Activated naive CD4-positive, alpha-beta T cell (primary cell): ENCODE measurements at places on chromosomes 6 and 20.

DNA sequence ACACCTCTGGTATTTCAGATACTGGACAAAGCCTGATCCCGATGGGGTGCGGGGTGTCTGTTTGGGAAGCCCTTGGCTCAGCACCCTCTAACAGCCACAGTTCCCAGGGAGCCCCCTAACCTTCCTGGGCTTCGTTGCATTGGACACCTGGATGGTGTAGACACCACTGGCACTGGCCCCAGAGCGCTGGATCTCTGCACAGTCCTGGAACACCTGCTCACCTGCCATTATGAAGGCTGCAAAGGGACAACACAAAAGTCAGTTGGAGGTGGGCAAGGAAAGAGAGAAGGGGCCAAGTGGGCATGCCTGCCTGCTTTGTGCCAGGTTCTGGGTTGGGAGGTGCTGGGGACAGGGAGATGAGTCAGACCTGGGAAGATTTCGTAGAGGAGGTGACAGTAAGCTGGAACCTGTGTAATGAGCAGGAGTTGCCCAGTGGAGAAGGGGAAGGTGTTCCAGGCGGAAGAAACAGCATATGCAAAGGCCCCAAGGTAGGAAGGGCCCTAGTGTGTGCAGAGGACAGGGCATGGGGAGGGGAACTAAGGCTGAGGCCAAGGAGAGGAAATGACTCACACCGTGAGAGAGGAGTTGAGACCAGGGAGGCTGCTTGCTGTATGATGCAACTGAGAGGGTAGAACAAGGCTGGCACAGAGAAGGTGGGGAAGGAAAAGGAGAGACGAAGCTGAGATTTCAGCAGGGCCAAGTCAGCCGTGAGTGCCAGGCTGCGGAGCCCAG, 34.9 kb downstream of the ANGPT4 start:
- no peak for DNase-seq

GRCh38 chr6:149318581-149319286, 1.2 kb downstream of the TAB2 start:
- peak; percentile 46 for DNase-seq

DNA sequence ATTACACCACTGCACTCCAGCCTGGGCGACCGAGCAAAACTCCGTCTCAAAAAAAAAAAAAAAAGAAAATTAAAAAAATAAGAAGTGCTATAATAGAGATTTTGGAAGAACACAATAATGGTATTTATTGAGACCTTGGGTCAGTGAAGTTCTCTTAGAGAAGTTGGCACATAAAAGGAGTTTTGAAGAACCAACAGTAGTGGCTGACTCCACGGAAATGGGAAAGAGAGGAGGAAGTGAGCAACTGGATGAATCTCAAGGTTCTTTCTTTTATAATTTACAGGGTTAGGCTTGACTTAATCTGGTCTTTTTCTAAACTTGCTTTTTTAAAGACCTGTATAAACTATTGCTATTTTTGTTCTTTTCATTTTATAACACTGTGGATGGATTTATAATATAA, 52.8 kb downstream of the TOMM6 start:
- DNase-seq = no peak

- no peak for DNase-seq
Observed at GRCh38 chr20:57685146-57685758, 24.6 kb downstream of the PMEPA1 start.

- no peak for DNase-seq
Observed at GRCh38 chr20:17622851-17623508, 53.1 kb downstream of the DSTN start.

DNA sequence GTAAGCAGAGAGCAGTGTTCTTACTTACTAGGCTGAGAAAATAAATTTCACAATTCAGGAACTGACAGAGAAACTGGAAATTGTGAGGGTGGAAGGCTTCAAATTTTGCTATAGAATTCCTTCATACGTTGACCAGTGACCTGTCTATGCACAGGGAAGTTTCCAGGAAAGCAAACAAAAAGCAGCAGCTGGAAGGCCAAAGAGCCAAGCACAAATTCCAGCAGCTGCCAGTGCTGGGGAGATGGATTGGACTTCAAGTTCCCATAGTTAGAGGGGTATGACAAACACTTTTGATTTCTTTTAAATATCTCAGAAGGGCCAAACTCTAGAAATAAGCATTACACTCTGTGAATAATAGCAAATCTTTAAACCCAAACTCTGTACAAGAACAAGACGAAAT, 299.1 kb upstream of the KCNQ5 start:
- no peak for DNase-seq

GRCh38 chr6:157428427-157429202, 47.6 kb downstream of the ZDHHC14 start:
- no peak for DNase-seq

DNA sequence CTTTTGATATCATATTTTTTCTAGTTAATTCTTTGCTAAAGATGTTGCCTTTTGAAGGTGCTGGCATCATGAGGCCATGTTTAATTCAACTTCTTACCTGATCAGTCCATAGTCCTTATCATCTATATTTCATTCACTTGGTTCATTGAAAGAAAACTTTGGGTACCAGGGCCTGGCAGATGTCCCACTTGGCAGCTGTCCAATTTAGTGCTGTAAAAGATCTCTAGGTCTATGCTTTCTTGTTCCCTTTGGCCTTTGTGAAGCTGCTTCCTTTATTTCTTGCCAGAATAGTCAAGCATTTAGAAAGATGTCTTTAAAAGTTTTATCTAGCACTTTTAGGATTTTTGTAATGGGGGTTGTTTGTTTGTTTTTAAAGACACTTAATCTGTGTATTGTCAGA, 61.7 kb upstream of the EYA4 start:
- no peak for DNase-seq

DNA sequence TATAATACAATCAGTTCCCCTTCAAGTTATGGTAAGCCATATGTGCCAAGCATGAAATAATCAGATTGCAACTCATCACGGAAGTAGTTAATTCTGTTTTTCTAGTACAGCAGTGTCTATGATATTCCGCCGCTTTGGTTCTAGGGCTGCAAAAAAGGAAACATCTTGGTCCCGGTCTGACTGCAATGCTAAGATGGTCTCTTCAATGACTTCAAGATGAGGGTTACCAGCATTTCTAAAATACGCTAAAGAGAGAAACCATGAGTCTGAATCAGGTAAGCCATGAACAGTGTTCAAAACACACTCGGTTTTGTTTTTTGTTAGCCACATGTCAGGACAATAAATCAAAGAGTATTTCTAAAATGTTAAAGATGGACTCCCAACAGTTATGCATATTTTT, 3.2 kb upstream of the ANKRD60 start:
- no peak for DNase-seq

DNA sequence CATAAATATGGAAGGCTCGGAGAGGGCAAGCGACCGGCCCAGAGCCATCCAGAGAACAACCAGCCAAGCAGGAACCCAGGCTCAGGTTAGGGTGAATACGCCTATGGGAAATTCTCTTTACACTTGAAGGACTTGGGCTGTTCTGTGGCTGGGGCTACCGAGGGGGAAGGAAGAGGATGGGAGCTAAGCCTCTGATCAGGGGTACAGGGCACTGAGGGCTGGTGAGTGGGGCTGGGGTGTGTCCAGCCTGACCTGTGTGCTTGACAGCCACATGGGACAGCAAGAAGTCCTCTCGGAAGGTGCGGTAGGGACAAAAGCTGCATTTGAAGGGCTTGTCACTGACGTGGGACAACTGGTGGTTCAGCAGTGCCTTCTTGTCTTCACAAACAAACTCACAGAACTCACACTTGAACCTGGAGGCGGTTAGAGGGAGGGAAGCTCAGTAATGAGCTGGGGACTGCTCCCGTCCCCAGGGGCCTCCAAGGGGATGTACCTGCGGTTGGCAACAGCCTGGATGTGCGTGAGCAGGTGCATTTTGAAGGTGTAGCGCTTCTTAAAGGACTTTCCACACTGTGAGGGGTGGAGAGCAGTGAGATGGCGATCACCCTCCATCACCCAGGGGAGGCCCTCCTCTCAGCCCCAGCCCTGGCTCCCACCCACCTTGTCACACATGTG, 11.9 kb downstream of the ZNF335 start:
- no peak for DNase-seq

- no peak for DNase-seq
Observed at GRCh38 chr20:14778875-14779274, 441.5 kb upstream of the FLRT3 start.

- DNase-seq = no peak
Observed at GRCh38 chr6:90941885-90942284, 355.0 kb upstream of the MAP3K7 start.

GRCh38 chr6:26216359-26216885, 129.2 kb downstream of the HFE start:
- DNase-seq = peak; percentile 29

DNA sequence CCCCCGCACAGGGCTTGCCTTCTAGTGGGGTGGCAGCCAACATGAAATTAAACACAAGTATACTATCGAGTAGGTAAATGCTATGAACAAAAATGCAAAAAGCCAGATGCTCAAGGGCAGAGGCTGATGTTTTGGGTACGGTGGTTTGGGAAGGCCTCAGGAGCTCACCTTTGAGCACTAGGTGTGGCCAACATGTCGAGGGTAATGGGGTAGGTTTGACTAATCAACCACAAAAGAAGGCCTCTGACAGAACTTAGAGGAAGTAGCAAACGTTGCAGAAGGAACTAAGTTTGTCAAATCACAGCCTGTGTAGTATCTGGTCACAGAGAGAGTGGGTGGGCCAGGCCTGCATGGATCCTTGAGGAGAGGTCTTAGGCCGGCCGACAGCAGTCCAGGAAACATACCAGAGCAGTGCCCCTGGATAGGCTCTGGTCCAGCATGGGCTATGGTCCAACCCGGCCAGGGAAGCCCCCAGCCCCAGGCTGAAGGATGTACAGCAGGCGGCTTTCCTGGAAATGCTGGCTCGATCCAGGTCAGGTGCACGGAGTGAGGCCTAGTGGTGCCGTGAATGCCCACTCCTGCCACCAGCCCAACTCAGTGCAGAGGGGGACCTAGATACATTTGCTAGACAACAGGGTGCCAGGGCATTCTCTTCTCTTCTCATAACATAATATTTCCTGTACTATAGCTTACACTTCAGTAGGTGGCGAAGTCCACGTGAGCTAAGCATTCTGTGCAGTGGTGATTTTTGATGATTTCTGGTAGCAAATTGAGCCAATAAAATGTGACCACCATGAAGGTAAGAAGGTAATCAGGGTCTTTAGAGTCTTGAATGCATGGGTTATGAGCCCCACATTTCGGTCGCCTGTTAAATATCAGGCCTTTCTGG, 56.3 kb upstream of the CD93 start:
- no peak for DNase-seq

GRCh38 chr20:1469925-1470571, 3.4 kb upstream of the NSFL1C start:
- no peak for DNase-seq

DNA sequence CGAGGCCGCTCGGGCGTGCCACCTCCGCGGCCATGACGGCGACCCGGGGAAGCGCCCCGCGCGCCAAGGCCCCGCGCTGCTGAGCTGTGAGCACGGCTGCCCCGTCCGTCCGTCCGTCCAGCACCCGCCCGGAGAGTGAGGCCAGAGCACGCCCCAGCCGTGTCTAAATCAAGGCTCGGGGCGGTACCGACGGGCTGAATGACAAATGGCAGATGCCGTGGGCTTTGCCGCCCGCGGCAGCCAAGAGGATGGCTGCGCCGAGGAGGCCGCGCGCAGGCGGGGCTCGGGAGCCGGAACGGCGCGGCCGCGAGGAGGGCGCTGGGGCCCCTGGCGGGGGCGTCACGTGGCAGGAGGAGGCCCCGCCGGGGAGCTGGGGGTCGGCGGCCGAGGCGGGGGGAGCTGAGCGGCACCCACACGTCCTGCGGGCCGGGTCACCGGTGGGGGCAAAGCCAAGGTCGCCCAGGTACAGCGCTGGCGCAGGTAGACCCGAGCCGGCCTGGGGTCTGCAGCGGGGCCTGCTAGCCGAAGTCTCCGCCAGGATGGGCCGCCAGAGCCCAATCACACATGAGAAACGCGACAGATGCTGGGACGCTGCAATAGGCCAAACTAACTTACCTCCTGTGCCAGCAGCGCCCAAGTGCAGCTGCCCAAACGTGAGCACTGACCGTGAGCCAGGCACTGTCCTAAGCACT, at the start of gene PLAGL1:
PLAGL1 (minus strand) TSS at position 140 of the 692 bp plus-strand sequence. CDS start 60,123 bp downstream, outside the sequence.
- DNase-seq = no peak

DNA sequence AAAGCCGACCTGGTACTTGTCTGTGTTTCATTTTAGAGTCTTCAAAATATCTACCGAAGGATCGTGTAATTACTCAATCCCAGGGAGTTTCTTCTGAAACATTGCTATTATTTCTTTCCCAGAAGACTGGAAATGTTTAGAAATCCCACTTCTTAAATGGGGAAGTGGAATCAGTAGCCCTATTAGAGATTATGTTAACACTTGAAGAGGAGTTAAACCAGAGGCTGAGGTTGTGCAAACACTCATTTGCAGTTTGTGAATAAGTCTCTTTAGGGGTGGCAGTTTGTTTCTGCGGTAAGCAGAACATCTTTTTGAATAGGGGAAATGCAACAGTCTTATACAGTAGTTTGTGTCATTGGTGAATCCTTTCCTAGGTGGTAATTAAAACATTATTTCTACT, 21.3 kb downstream of the DSP start:
- DNase-seq = no peak
